ENCODE measurements at places on chromosomes 5 and 9.

- H3K27ac ChIP-seq, result no peak overlapping the region
- peaks cover 14% of the 10 kb centered on the region for H3K4me1 ChIP-seq
- no peaks in the 10 kb centered on the region for H3K36me3 ChIP-seq
- no peak for DNase-seq
- H3K27me3 ChIP-seq, result peaks cover 24% of the 10 kb centered on the region
- no peak overlapping the region for H3K4me3 ChIP-seq
These were observed 82.8 kb downstream of the COL5A1 start for GRCh38 chr9:134724202-134724911.

DNA sequence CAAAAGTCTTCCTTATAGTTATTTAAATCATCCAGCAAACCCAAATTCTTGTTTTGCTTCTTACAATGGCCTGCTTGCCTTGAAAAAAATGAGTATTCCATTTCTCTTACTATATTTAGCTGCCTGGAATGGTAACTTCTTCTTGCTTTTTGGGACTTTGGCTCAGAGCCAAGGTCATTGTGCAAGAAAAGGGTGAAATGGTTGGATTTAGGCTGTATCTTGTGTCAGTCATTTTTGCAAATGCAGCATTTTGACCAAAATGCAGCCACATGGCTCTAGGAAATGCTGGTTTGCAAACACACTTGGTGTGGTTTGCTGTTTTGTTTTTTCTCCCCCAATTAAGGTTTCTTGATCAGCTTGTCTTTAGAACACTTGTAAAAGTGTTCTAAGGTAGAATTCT, 133.3 kb upstream of the ELL2 start:
- DNase-seq, result no peak
- no peaks in the 10 kb centered on the region for H3K36me3 ChIP-seq
- no peaks in the 10 kb centered on the region for H3K27me3 ChIP-seq
- H3K4me1 ChIP-seq, result peaks cover 7% of the 10 kb centered on the region
- H3K27ac ChIP-seq, result no peak overlapping the region

DNA sequence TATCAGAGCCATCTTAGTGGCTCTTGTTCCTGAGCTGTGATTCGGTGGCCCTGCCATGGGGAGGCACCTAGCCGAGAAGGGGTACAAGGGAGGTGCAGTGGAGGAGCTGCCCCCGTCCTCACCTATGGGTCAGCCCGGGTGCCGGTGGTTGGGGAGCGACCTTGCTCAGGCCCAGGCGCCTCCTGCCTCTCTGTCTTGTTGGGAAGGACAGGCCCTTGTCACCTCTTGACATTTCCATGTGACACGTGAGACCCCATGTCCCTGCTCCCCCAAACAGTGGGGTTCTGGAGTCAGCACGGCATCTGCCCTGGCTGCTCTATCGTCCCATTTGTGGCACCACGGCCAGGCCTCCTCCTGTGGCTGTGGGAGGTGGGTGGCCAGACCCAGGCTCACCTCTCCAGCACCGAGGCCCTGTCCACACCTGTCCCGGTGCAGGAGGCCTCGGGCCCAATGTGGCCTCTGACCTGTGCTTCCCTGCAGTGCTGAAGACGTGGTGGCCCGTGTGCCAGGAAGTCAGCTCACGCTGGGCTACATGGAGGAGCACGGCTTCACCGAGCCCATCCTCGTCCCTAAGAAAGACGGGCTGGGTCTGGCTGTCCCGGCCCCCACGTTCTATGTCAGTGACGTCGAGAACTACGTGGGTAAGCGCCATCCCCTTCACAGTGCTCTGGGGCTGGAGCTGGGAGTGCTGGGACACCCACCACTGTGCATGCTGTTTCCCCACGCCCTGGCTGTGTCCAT, 68.9 kb downstream of the PHF2 start:
- no peak overlapping the region for H3K27ac ChIP-seq
- H3K27me3 ChIP-seq, result no peaks in the 10 kb centered on the region
- peaks cover 27% of the 10 kb centered on the region for H3K36me3 ChIP-seq
- DNase-seq, result no peak
- no peak overlapping the region for H3K4me3 ChIP-seq

GRCh38 chr9:4796988-4797853, 4.5 kb downstream of the RCL1 start:
- H3K36me3 ChIP-seq, result peaks cover 6% of the 10 kb centered on the region
- peaks cover 60% of the 10 kb centered on the region for H3K4me1 ChIP-seq
- DNase-seq, result no peak

DNA sequence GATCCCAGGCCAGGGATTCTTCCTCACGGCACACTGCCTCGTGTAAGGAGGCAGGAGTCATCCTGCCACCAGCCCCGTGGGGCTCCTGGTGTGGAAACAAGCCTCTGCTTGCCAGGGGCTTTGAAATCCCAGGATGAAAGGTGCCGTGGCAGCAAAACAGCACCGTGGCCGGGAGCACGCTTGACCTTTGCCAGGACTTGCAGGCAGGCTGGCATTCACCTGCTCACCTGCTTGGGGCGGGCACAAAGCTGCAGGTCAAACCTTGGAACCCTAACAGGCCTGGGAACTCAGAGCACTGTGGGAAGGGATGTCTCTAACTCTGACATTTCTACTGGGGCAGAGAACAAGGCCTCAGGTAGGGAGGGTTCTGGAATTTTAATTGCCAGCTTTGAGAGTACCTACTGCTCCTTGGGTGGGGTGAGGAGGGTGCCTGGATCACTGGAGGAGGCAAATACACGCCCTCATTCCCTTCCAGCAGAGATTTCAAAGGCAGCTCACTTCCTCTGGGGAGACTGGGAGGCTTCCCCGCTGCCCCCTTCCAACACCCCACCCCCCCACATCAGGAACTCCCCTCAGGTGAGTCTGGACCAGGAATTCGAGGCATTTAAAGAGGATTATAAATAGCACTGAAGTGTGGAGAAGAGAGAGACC, 45.6 kb upstream of the STXBP1 start:
- no peak overlapping the region for H3K27ac ChIP-seq
- no peaks in the 10 kb centered on the region for H3K36me3 ChIP-seq
- H3K4me3 ChIP-seq, result no peak overlapping the region
- H3K4me1 ChIP-seq, result peaks cover 13% of the 10 kb centered on the region
- DNase-seq, result no peak

GRCh38 chr5:55993731-55994494, 850 bp downstream of the IL6ST start:
- DNase-seq, result no peak
- peaks cover 32% of the 10 kb centered on the region for H3K4me1 ChIP-seq
- H3K4me3 ChIP-seq, result peak overlapping the region; percentile 92
- H3K27me3 ChIP-seq, result peaks cover 13% of the 10 kb centered on the region
- H3K27ac ChIP-seq, result peak overlapping the region; percentile 94

DNA sequence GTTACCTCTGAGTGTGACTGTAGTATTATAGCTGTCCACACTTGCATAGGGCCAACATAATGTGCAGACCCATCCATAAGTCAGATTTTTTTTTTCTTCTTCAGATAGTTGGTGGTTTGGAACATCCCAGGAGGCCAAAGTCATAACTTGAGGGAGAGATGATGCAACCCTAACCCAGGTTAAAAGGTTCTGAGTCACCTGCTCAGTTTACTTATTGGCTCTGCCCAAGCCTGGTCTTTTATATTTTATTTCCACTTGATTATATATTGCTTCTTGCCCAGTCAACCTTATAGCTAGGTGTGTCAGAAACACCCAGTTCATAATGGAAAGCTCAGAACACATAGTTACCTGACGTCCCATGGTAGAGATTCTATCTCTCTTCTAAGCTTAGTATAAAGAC, 113.1 kb upstream of the PCSK1 start:
- no peaks in the 10 kb centered on the region for H3K36me3 ChIP-seq
- no peak overlapping the region for H3K27ac ChIP-seq
- DNase-seq, result no peak
- peaks cover 12% of the 10 kb centered on the region for H3K27me3 ChIP-seq
- no peak overlapping the region for H3K4me3 ChIP-seq

DNA sequence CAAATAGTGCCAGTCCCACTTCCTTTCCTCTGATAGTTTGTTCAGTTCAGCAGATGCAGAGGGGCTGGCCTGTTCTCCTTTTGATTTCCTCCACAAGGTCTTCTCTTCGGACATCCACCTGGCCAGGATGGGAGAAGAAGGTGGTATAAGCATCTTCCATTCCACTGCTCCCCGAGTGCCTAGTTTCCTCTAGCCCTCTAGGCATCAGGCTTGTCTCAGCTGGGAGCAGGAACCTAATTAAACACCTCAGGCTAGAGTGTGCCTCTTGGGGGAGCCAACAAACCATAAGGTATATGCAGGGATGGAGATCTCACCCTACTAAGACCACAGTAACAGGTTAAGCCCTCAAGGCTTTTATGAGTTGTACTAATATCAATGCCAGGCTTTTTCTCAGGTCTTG, 835 bp upstream of the DND1 start:
- H3K4me3 ChIP-seq, result no peak overlapping the region
- H3K36me3 ChIP-seq, result peaks cover 75% of the 10 kb centered on the region
- peaks cover 7% of the 10 kb centered on the region for H3K4me1 ChIP-seq
- no peaks in the 10 kb centered on the region for H3K27me3 ChIP-seq
- no peak for DNase-seq

GRCh38 chr5:127517110-127517479, 345 bp upstream of the PRRC1 start:
- peak overlapping the region; percentile 94 for H3K4me3 ChIP-seq

GRCh38 chr9:99050292-99050911, 54.5 kb upstream of the TGFBR1 start:
- peaks cover 26% of the 10 kb centered on the region for H3K4me1 ChIP-seq
- no peak overlapping the region for H3K27ac ChIP-seq

GRCh38 chr5:95424526-95424925, 33.4 kb downstream of the FAM81B start:
- no peak overlapping the region for H3K27ac ChIP-seq
- peaks cover 7% of the 10 kb centered on the region for H3K4me1 ChIP-seq
- no peak for DNase-seq
- H3K4me3 ChIP-seq, result no peak overlapping the region
- H3K27me3 ChIP-seq, result no peaks in the 10 kb centered on the region

DNA sequence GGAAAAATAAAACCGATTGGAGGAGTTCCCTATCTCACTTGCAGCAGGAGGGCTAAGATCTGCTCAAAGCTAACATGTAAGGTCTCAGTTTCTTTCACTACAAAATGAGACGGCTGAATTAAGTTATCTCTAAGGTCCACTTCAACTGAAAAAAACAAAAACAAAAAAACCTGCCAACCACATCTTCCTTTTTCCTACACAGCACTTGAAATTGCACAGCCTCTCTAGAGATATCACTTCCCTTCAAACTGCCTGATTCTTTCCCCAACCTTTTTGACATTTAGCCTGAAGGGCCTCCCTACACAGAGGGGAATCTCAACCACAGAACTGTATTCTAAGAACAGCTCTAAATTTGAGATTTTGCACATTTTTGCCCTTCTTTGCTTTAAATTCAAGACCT, 227.9 kb upstream of the TARS1 start:
- no peak overlapping the region for H3K4me3 ChIP-seq
- peaks cover 5% of the 10 kb centered on the region for H3K4me1 ChIP-seq
- DNase-seq, result no peak
- no peaks in the 10 kb centered on the region for H3K36me3 ChIP-seq
- no peaks in the 10 kb centered on the region for H3K27me3 ChIP-seq
- H3K27ac ChIP-seq, result no peak overlapping the region

DNA sequence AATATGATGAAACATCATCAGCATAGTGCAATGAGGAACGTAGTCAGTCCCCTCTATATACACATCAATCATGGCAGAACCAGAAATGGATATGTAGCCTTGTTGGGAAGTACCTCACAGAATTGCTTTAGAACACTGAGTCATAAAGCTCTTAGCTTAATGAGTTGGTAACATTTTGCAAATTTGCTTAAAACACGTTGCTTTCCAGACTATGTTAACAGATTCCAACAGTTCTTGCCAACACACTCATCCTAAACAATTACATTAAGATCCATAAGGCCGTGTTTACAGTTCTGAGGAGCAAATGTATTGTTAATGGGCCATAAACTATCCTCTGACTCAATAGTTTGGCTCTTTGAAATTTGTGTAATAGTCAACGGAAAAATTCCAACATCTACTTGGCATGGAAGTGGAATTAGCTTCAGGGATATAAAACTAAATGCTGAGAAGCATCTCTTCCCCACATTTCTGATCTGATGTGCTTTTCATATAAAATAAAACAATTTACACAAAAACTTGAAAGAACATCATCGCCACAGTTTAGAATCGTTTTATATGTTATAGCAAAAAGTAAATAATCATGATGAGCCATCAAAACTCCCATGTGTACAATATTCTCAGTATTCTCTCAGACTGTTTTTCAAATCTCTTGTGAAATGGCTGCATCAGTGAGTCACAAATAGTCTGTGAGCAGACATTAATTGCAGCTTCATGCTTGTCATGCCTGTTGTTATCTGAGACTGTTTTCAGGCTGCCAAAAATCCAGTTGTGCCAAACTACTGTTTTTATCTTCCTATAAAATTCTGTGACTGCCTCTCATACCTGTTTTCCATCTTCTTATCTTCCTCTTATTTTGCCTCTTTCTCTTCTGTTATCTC, 291.9 kb downstream of the COX7C start:
- H3K4me3 ChIP-seq, result no peak overlapping the region
- H3K27ac ChIP-seq, result no peak overlapping the region
- H3K27me3 ChIP-seq, result peaks cover 7% of the 10 kb centered on the region
- H3K36me3 ChIP-seq, result no peaks in the 10 kb centered on the region
- no peaks in the 10 kb centered on the region for H3K4me1 ChIP-seq

- peaks cover 1% of the 10 kb centered on the region for H3K4me1 ChIP-seq
- no peak overlapping the region for H3K27ac ChIP-seq
- DNase-seq, result no peak
- H3K36me3 ChIP-seq, result no peaks in the 10 kb centered on the region
These were observed 25.6 kb downstream of the TMEFF1 start for GRCh38 chr9:100498592-100498991.

DNA sequence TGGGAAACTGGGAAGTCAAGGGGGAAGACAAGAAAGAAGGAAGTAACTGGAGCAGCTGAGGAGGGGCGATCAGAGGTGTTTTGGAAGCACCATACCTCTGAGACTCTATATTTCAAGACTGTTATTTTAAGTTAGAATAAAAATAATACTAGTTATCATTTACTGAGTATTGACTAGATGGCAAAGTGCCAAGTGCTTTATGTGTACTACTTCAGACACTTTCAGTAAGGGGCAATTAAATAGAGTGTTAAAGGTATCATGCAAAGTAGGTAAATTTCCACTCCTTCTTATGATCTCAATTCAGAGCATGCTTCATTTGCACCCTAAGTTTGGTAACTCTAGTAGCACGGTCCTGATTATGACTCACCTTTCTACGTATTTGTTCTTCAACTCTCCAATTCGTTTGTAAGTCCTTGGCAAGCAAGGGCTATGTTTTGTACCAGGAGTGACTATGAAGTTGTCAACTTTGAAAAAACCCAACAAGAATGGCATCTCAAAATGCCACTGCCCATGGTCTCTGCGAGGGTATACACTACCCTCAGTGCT, 152.4 kb upstream of the RAPGEF1 start:
- DNase-seq, result no peak
- no peaks in the 10 kb centered on the region for H3K4me1 ChIP-seq
- no peak overlapping the region for H3K27ac ChIP-seq
- H3K4me3 ChIP-seq, result no peak overlapping the region
- peaks cover 33% of the 10 kb centered on the region for H3K36me3 ChIP-seq
